SK-N-DZ (cell line): ENCODE measurements at places on chromosomes 3 and 15.

DNA sequence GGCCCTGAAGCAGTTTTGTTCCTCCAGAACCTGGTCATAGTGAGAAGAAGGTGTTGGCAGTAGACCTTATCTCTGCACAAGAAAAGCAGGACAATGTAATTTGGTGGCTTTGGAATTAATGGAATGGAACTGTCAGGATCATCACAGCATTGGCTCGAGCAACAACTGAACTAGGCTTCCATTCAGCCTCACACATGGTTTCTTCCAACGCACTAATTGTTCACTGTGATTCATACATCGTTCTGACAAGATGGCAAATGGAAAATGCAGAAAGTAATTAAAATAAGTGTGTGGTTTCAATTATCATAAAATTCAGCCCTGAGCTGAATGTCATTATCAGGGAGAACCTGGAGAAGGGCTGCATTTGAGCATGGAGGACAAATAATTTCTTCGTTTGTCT is 80.6 kb downstream of the MFSD1 start:
- DNase-seq, result no peak

DNA sequence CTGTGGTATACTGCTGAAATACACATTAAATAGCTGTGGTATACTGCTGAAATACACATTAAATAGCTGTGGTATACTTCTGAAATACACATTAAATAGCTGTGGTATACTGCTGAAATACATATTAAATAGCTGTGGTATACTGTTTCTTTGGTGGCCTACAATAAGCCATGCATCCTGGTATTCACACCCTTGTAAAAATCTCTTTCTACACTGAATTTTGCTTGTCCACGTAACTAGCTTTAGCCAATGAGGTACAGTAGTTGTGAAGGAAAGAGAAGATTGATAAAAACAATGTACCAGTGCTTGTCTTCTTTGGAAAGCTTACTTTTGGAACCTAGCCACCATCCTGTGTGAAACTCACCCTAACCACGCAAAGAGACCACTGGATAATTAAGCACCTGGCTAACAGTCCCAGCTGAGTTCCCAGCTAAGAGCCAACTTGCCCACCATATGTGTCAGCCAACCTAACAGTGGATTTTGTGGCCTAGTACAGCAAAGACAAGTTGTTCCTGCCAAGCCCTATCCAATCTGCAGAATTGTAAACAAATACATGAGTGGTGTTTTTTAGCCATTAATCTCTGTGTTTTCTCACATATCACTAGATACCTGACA is 103.4 kb upstream of the MELTF start:
- no peak for DNase-seq

GRCh38 chr3:47323431-47324277 is 40.9 kb downstream of the KLHL18 start:
- no peak for DNase-seq

DNA sequence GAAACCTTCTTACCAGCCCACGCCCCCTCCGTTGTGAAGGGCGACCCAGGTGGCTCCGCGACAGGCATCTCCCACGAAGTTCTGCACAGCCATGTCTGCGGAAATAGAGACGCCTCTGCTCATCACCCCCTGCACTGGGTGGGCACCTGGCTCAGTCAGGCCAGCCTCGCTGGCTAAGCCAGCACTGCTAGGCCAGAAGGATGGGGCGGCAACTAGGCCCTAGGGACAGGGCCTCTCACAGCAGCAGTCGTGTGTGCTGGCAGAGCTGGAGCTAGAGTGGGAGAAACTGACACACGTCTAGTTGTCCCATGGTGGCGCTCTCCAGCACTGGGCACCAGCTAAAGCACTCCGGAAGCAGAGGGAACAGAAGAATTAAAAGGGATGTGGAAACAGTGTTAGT is 12.5 kb upstream of the ZXDC start:
- no peak for DNase-seq

- DNase-seq, result no peak
Observed at GRCh38 chr15:98138910-98139309, 178.4 kb downstream of the ARRDC4 start.

- no peak for DNase-seq
Observed at GRCh38 chr3:46930166-46930944, 46.2 kb downstream of the CCDC12 start.

- no peak for DNase-seq
Observed at GRCh38 chr3:35438101-35438500, 201.2 kb upstream of the ARPP21 start.
